ENCODE measurements at places on chromosomes 11 and 22.

- no peak for DNase-seq
Measured at GRCh38 chr11:68387840-68388239, 72.7 kb upstream of the PPP6R3 start.

- DNase-seq = no peak
Measured at GRCh38 chr22:19019029-19019678, 83.1 kb upstream of the PRODH start.

DNA sequence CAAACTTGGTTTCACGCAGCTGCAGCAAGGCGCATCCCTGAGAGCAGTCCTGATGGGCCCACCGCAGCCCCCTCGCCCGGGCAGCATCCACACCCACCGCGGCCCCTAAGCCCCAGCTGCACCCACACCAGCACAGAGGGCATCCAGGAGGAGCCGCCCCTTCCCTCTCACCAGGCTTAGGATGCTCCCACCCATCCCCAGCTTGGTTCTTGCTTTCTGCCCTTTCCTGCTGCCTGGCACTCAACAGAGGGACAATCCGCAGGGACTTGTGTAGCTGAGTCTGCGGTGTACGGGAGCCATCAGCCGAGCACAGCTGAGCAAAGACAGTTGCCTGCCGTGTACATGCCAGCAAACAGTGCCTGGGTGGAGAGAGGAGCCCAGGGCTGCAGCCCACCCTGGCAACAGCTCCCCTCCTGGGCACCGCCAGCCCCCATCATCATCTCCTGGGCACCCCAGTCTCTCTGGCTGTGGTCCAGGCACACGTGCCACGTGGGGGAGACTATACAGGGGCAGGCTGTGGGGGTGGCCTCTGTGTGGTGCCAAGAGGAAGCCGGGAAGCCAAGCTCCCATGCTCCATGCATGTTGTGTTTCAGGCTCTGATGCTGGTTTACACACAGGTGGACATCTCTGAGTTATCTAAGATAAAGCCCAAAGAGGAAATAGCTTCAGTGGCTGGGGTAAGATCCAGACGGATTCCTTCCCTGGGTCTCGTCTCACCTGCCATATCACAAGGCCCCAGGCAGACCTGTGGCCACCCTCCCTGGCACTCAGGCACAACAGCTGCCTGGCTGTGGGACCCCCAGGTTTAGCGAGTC, 36.0 kb upstream of the GNB1L start:
- DNase-seq = no peak

DNA sequence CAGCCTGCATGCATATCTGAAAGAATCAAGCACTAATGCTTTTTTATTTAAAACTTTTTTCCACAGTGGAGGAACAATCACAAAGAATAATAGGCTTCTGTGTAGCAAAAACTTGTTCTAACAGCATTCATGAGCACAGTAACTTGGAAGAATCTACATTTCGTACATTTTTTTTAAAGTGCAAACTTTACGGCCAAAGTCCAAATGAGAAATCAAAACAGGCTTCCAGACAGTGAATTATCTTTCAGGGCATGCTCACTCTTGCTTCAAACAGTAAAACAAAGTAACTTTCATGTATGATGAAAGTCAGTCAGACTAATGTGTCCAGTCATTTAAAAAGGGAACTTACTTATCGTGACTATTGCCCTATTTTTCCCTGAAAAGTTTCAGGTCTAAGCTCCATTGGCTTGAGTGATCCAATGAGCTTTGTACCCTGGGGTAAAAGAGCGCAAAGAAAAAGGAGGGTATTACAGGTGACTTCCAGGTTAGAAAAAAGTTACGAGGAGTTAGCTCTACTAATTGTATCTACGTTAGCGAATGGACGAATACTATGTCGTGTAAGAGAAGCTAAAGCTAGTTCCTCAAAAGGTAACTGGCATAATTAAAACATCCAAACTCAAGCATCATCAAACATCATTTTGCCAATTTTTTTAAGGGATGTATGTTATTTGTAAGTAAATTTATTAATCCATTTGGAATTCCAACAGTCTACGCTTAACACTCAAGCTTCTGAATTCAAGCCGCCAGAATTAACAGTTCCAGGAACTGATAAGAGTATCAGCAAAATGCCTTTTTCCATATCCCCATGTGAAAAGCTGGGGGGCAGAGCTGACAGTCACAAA, 1.7 kb downstream of the PICALM start:
- no peak for DNase-seq

DNA sequence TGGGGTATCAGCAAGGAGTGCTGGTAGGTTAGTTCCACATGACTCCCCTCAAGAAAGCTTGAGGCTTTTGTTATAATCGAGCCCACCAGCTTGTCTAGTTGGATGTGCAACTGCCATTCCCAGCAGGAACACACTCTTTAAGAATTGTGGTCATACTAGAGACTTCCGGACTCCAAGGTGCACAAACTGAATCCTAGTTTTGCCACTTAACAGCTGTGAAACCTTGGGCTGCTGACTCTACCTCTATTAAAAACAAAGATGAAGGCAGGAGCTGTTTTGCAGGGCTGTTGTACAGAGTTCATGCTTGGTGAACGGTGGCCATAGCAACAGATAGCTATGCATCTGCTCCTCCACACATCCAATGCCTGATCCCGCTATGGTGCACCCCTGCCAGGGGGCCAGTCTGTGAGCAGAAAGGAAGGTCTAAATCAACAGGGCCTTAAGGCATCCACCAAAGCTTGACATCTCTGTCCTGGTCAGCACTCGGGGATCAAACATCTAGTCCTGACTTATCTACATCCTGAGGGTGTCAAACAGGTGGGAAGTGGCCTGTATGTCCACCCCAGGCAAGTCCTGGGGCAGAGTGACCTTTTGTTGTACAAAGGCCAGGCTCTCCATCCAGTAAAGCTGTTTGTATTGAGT, 36.4 kb downstream of the DKK3 start:
- DNase-seq = no peak

- DNase-seq = no peak
Measured at GRCh38 chr11:32751381-32751780, 43.1 kb downstream of the CCDC73 start.

- no peak for DNase-seq
Measured at GRCh38 chr11:106683435-106683834, 334.8 kb downstream of the GUCY1A2 start.

DNA sequence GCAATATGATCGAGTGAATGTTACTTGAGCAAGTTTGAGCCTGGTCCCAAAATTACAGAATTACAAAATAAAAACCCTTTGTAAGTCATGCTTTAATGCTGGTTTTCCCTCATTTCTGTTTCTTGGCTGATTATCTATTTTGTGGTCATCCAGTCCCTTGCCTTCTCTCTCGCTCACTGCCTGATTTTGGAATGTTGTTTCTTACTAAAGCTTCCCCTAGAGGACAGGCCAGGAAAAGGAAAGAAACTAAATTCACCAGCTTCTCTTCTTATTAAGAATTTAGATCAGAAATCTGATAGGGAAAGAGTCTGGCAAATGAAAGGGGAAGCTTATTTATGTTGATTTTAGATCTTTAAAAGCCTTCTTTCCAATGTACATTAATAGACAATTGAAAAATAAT, 16.6 kb upstream of the BDNF start:
- no peak for DNase-seq

- no peak for DNase-seq
Measured at GRCh38 chr11:29018631-29019030, 910.4 kb downstream of the METTL15 start.

- DNase-seq = no peak
Measured at GRCh38 chr11:75323609-75324008, 27.9 kb downstream of the ARRB1 start.

DNA sequence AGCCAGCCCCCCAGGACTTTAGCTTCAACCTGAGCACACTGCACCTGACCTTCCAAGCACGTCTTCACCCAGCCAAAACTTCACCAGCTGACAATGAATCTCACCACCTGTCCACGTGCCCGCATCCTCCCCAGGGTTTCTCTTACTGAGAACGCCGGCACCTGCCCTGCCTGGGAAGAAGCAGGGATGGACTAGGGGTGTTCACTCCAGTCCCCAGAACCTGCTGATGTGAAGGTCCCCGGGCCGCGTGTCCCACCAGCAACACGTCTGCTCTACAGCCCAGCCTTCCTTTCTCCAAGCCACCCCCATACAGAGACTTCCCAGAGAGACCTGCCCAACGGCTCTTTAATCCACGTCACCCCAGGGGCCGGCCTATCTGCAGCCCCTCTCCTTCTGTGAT, 12.8 kb downstream of the CPT1A start:
- no peak for DNase-seq

GRCh38 chr11:44624761-44625221, 59.3 kb downstream of the CD82 start:
- DNase-seq = peak; percentile 11

DNA sequence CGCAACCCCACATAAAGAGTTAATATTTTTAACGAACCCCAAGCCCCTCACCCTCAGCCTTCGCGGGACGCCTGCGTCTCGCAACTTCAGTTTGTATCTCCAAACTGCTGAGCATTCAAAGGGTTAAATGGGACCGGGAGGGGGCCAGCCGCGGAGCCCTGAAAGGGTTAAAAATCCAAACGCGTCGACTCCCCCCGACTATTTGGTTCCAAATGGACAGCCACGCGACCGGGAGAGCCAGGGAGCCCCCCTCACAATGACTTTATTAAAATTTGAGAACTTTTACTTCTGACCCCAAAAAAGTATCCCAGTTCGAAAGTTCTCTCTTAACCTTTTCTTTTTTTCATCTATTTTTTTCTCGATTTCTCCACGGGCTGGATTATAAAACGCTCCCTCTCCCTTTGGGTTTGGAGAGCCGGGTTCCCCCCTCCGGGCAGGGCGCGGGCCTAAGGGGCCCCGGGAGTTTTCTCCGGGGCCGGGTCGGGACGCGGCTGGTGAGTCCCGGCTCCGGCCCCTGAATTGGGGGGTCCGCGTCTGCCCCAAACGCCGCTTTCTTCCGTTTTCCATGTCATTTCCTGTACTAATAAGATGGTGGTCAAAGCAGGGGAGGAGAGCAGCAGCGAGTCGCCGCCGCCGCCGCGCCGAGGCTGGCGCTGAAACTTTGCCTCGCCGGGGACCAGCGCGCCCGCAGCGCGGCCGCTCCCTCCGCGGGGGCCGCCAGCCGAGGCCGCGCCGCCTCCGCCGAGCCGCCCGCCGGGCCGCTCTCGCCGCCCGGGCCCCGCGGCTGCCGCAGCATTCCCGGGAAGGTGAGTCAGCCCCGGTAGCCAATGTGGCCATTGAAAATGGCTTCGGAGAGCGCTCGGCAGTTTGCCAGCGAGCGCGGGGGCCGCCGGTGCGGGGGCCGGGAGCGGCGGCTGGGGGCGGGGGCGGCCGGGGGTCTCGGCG, at the start of gene PRDM11:
Gene PRDM11 (plus strand): TSS at position 568 of the 945 bp plus-strand sequence. CDS start 35,128 bp downstream, outside the sequence.
- no peak for DNase-seq

GRCh38 chr11:13781153-13781552, 112.7 kb downstream of the FAR1 start:
- DNase-seq = no peak

- no peak for DNase-seq
Measured at GRCh38 chr11:111555255-111555654, 14.7 kb downstream of the LAYN start.

- no peak for DNase-seq
Measured at GRCh38 chr22:22893077-22893805, 5.6 kb downstream of the IGLL5 start.

DNA sequence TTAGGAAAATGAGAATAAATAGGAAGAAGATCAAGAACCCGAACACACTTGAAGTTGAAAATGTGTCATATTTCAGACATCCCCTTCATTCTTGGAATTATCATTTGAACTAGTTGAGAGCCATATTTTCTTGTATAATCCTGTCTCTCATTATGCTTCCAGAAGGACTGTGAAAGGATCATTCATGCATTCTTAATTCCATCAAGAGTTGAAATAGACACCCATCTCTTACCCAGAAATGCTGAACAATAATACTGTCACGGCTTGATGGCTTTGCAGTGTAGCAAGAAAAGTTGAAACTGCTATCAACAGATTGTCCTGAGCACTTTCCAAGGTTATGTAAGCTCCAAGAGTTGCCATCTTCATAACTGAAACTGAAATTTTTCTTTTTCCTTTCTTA, 79.7 kb downstream of the ARHGAP42 start:
- DNase-seq = no peak

- DNase-seq = no peak
Measured at GRCh38 chr11:111302298-111302697, 4.0 kb downstream of the POU2AF3 start.

- DNase-seq = no peak
Measured at GRCh38 chr11:88806410-88806809, 259.4 kb downstream of the GRM5 start.

GRCh38 chr11:118002541-118003423, 16.6 kb downstream of the IL10RA start:
- no peak for DNase-seq

- no peak for DNase-seq
Measured at GRCh38 chr11:112722148-112722547, 239.1 kb upstream of the NCAM1 start.

DNA sequence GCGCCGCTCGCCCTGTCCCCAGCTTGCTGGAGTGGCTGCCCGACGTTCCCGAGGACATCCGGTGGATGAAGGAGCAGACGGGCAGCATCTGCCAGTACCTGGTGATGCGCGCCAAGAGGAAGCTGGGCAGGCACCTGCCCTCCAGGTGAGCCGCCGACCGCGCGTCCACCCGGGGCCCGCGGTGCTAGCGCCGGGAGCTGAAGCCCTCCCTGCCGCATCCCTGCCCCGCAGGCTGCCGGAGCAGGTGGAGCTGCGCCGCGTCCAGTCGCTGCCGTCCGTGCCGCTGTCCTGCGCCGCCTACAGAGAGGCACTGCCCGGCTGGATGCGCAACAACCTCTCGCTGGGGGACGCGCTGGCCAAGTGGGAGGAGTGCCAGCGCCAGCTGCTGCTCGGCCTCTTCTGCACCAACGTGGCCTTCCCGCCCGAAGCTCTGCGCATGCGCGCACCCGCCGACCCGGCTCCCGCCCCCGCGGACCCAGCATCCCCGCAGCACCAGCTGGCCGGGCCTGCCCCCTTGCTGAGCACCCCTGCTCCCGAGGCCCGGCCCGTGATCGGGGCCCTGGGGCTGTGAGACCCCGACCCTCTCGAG, 3.3 kb upstream of the CRACR2B start:
- no peak for DNase-seq

DNA sequence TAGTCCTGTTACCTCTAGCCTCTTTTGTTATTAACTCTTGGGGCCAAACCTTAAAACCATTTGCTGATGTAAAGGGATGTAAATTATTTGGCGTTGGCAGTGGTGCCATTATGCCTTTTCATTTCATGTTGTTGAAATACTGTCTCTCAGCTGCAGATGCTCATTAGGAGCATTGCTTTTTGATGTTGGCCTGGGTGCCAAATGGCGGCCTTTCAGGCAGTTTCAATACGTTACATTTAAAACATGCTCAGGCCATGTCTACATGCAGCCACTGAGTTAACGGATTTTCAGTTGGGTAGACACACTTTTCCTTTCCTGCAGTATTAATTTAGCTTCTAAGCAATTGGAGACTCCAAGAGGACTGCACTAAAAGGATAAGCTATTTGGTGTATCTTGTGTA, 5.3 kb downstream of the NCAM1 start:
- no peak for DNase-seq

- peak; percentile 64 for DNase-seq
Measured at GRCh38 chr22:38843201-38843656, 599 bp downstream of the NPTXR start.

- no peak for DNase-seq
Measured at GRCh38 chr11:36187622-36188021, 101.6 kb downstream of the COMMD9 start.

GRCh38 chr11:36508743-36509142, 1.3 kb downstream of the TRAF6 start:
- no peak for DNase-seq

GRCh38 chr11:62647609-62648005, 1.2 kb upstream of the GANAB start:
- DNase-seq = no peak
